ENCODE measurements at places on chromosomes 11 and 22. TPM values are rescaled to one million over a fixed set of nuclear protein-coding genes. Genes with fewer than 3 reads are reported as not detected.

Gene CHRM4
- total RNA-seq: 1.0 TPM

Gene HBG1
- total RNA-seq: not detected

Gene DRD4
- total RNA-seq: 6.2 TPM

Gene OR51B5
- not detected for total RNA-seq

Gene MMP8
- total RNA-seq: not detected

Gene MCM5
- 293 TPM for total RNA-seq

Gene OR52H1
- not detected for total RNA-seq

DNA sequence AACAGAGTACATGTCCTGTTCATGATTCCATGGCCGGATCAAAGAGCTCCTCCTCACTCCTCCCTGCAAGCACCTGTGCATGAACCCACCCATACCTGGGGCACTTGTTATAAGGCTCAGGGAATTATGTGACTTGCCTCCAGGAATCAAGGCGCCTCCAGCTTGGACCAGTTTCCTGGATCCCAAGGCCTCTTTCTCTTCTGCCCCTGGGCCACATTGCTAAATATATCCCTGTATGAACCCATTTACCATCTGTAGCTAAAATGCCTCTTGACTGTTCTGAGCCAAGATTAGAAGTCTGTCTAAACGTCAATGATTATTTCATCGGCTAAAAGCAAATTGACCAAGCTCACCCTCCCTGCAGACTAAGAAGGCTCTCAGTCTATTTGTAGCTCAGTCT lies 135.6 kb downstream of the KIRREL3 start:
- DNase-seq: no peak
- H3K27ac ChIP-seq: no peak overlapping the region
- H3K36me3 ChIP-seq: no peaks in the 10 kb centered on the region
- H3K27me3 ChIP-seq: no peaks in the 10 kb centered on the region
- no peak overlapping the region for H3K4me3 ChIP-seq
- no peaks in the 10 kb centered on the region for H3K4me1 ChIP-seq

- H3K36me3 ChIP-seq: no peaks in the 10 kb centered on the region
- no peak overlapping the region for H3K4me3 ChIP-seq
- H3K27ac ChIP-seq: no peak overlapping the region
- no peak for DNase-seq
- H3K27me3 ChIP-seq: peaks cover 21% of the 10 kb centered on the region
These were observed 125.6 kb upstream of the VPREB1 start for GRCh38 chr22:22118987-22119386.

- H3K36me3 ChIP-seq: no peaks in the 10 kb centered on the region
- no peak for DNase-seq
- no peaks in the 10 kb centered on the region for H3K4me1 ChIP-seq
- no peaks in the 10 kb centered on the region for H3K27me3 ChIP-seq
- no peak overlapping the region for H3K4me3 ChIP-seq
These were observed 14.5 kb downstream of the SLC35F2 start for GRCh38 chr11:107844041-107844440.

- peak overlapping the region; percentile 69 for H3K4me3 ChIP-seq
- no peaks in the 10 kb centered on the region for H3K27me3 ChIP-seq
- DNase-seq: no peak
- H3K36me3 ChIP-seq: peaks cover 24% of the 10 kb centered on the region
- peaks cover 8% of the 10 kb centered on the region for H3K4me1 ChIP-seq
These were observed 662 bp upstream of the TRIM3 start for GRCh38 chr11:6474413-6474792.

- H3K27ac ChIP-seq: no peak overlapping the region
- no peaks in the 10 kb centered on the region for H3K4me1 ChIP-seq
- H3K4me3 ChIP-seq: no peak overlapping the region
- DNase-seq: peak; percentile 47
These were observed 549.1 kb downstream of the INSC start for GRCh38 chr11:15663777-15664218.

GRCh38 chr22:37240240-37240940 lies 3.7 kb downstream of the RAC2 start:
- H3K4me1 ChIP-seq: no peaks in the 10 kb centered on the region
- no peaks in the 10 kb centered on the region for H3K27me3 ChIP-seq
- no peak overlapping the region for H3K27ac ChIP-seq
- no peak for DNase-seq
- H3K4me3 ChIP-seq: no peak overlapping the region

- H3K27me3 ChIP-seq: no peaks in the 10 kb centered on the region
- no peak for DNase-seq
- H3K27ac ChIP-seq: no peak overlapping the region
- peaks cover 12% of the 10 kb centered on the region for H3K4me1 ChIP-seq
These were observed 328.0 kb downstream of the MN1 start for GRCh38 chr22:27473533-27473932.

- no peak overlapping the region for H3K4me3 ChIP-seq
- DNase-seq: no peak
- no peaks in the 10 kb centered on the region for H3K4me1 ChIP-seq
- peaks cover 6% of the 10 kb centered on the region for H3K36me3 ChIP-seq
- no peak overlapping the region for H3K27ac ChIP-seq
These were observed 127.0 kb upstream of the CTSC start for GRCh38 chr11:88464528-88464927.

DNA sequence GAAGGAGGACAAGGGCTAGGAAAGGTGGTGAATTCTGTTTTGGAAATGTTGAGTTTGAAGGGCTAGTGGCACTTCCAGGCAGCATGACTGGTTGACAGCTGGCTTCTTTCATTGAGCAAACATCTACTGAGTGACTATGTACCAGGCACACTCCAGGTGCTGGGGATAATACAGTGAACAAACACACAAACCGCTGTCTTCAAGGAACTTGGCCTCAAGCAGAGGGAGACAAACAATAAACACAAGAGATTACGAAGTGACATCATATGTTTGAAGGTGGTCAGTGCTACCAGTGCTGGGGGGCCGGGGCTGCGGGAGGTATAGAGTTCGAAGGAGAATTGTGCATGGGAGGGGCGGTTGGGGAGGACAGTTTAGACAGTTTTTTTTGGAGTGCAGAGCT lies 197.0 kb upstream of the SORL1-AS1 start:
- H3K36me3 ChIP-seq: no peaks in the 10 kb centered on the region
- H3K27me3 ChIP-seq: no peaks in the 10 kb centered on the region
- no peak overlapping the region for H3K4me3 ChIP-seq
- DNase-seq: no peak

DNA sequence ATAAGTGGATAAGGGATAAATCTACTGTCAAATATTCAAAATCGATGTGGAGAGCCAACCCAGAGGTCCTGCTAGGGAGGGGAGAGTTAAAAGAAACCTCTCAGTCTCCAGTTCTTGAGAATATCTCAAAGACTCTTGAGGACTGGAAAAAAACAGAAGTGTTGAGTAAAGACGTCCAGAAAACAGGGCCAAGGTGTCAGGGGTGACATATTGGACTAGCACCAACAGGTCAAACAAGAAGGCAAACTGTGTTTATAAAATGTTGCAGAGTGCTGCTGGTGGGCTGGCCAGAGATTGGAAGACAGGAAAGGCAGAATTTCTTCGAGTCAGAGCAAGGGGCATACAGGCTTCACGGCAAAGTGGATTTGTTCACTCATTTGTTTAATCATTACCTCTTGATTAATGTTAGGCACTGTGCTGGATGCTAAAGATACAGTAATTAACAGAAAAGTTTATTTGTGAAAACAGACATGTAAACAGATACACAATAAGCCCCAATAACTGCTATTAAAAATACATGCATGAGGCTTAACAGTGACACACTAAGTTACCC lies 33.7 kb upstream of the SMPD1 start:
- no peaks in the 10 kb centered on the region for H3K4me1 ChIP-seq
- H3K27me3 ChIP-seq: no peaks in the 10 kb centered on the region
- no peak overlapping the region for H3K27ac ChIP-seq
- no peak for DNase-seq

- no peak for DNase-seq
- no peak overlapping the region for H3K4me3 ChIP-seq
- H3K36me3 ChIP-seq: no peaks in the 10 kb centered on the region
- no peaks in the 10 kb centered on the region for H3K4me1 ChIP-seq
These were observed 97.9 kb upstream of the SYT13 start for GRCh38 chr11:45384016-45384415.

DNA sequence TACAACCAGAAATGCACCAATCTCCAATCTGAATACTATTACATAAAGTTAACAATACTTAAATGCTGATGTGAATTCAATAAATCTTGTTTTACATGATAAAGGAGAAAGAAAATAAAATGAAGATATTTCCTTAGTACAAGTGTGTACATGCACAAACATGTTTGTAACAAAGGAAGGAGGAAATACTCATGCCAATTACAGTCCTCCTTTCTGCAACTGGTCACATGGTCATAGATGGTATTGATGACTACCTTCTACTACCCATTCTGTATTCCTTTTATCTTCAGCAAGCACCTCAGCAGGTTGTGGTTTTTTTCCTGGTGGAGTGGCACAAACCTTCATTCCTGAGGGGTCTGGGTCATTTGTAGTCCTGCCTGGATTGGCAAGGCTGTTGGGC lies 214.2 kb upstream of the GUCY1A2 start:
- no peak for DNase-seq
- no peaks in the 10 kb centered on the region for H3K27me3 ChIP-seq
- no peaks in the 10 kb centered on the region for H3K4me1 ChIP-seq
- peaks cover 4% of the 10 kb centered on the region for H3K36me3 ChIP-seq

DNA sequence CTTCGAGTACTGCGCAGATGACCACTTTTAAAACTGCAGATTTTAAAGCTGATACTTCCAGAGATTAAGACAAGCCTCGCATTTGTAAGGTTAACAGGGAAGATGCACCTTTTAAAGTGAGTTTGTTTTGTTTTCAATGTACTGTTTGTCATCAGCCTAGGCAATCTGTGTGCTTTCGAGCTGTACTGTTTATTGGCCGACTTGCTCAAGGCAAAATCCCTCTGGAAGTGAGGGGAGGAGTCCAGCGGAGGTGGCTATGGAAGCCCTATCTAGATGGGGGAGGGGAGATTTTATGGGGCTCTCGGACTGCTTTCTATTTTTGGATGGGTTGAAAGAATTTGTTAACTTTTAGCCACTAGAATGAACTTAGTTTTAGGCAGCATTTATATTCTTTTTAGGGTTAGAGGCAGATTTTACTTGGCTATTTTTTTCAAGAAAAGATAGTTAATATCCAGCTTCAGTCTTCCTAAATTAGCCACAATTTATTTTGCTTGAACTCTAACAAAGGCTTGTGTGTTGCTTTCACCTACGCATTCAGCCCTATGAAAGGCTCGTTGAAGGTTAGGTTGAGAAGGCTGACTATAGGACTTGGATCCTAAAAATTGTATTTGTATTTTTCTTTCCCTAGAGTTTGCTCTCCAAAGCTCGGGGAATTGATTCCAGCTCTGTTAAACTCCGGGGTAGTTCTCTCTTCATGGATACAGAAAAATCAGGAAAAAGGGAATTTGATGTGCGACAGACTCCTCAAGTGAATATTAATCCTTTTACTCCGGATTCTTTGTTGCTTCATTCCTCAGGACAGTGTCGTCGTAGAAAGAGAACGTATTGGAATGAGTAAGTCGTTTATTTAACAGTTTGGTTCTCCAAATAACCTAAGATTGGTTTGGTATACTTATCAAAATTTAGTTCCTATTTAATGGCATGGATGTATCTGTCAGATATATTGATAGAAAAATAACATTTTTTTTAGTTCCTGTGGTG lies 2.1 kb downstream of the WEE1 start:
- H3K4me1 ChIP-seq: no peaks in the 10 kb centered on the region
- peak; percentile 50 for DNase-seq
- H3K4me3 ChIP-seq: peak overlapping the region; percentile 98
- peaks cover 49% of the 10 kb centered on the region for H3K36me3 ChIP-seq

DNA sequence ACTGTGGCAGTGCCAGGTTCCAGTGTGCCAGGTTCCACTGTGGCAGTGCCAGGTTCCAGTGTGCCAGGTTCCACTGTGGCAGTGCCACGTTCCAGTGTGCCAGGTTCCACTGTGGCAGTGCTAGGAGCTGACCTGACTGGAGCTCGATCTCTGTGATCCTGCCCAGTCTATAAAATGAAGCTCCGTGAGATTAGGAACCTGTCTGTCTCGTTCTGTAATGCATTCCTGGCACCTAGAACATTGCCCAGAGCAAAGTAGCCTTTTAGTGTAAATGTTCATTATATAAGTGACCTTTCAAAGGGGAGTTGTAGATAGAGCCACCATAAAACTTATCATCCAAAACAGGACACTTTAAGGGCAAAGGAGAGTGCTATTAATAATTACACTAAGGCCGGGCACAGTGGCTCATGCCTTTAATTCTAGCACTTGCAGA lies 36.0 kb downstream of the ART5 start:
- no peak overlapping the region for H3K4me3 ChIP-seq
- no peaks in the 10 kb centered on the region for H3K27me3 ChIP-seq
- H3K4me1 ChIP-seq: no peaks in the 10 kb centered on the region
- H3K36me3 ChIP-seq: no peaks in the 10 kb centered on the region

GRCh38 chr11:119995730-119996491 lies 142.0 kb downstream of the TRIM29 start:
- no peak overlapping the region for H3K4me3 ChIP-seq
- no peak for DNase-seq
- no peak overlapping the region for H3K27ac ChIP-seq

DNA sequence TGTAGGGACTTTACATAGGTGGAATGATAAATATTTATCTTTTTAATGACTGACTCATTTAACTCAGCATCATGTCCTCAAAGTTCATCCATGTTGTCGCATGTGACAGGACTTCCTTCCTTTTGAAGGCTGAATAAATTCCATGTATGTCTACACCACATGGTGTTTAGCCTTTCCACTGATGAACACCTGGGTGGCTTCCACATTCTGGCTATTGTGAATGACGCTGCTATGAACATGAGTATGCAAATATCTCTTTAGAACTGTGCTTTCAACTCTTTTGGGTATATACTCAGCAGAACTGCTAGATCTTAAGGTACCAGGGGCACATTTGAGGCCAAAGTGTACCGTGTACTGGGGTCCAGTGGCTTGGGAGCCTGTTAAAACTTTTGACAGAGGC lies 24.1 kb downstream of the LARGE1 start:
- DNase-seq: no peak
- H3K27me3 ChIP-seq: no peaks in the 10 kb centered on the region
- peaks cover 14% of the 10 kb centered on the region for H3K36me3 ChIP-seq
- H3K4me1 ChIP-seq: peaks cover 46% of the 10 kb centered on the region
